ENCODE measurements at places on chromosomes 6 and 20.

DNA sequence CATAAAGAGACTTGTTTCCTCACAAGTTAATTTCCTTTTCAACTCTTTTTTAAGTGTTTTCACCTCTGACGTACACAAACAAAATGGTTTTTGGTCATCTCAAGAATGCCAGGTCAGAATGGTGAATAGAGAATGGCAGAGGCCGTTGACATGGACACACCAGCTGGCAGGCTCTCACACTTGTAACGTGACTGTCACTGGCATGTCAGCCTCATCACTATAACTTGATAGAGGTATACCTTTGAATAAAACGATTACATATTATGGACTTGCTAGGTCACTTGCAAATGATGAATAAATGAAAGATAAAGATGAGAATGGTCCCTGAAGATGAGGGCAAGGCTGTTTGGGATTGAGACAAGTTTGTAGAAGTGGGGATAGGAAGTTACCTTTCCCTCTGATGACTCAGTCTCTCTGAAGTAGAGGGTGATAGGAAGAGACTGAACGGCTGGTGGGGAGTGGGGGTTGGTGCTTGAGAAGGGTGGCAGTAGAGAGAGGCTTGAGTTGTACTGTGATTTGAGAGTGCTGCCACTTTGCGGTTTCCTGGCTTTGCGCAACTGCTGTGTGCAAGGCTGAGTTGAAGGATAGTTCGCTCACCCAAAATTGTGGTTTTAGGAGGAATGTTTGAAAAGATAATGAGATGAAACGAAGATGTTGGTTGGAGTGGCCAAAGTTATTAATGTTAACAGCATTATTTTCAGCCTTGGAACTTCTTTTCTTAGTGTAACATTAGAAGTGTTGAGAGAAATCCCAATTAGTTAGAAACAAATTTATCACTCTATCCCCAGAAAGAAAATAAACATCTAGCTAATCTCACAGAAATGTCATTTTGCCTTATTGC is 30.3 kb downstream of the TBPL1 start:
- DNase-seq, result peak; percentile 88

DNA sequence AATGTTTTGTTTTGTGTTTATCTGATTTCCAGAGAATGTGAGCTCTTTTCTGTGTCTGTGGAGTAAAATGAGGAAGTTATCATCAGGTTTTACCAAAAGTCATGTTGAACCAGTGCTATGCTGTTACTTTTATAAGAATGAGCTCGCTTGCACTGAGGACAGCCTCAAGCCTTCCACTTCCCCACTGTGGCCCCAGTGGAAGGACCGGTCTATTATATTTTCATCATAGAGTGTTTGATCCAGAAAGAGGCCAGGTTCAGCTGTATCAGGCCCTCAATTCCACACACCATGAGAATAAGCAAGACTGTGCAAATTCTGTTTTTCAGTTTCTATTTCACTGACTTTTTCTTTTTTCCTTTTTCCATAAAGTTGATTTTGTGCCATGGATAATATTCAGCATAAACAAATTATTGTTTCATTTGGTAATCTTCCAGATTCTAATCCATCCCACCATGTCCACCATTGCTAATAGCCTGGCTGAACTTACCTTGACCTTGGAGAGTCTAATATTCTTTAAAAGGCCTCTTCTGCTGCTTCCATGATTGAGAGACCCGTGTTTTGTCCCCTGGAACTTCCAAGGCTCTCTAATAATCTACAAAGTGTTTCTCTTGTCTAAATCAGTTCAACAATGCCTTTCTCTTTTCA is 286.2 kb downstream of the THBS2 start:
- peak; percentile 72 for DNase-seq

DNA sequence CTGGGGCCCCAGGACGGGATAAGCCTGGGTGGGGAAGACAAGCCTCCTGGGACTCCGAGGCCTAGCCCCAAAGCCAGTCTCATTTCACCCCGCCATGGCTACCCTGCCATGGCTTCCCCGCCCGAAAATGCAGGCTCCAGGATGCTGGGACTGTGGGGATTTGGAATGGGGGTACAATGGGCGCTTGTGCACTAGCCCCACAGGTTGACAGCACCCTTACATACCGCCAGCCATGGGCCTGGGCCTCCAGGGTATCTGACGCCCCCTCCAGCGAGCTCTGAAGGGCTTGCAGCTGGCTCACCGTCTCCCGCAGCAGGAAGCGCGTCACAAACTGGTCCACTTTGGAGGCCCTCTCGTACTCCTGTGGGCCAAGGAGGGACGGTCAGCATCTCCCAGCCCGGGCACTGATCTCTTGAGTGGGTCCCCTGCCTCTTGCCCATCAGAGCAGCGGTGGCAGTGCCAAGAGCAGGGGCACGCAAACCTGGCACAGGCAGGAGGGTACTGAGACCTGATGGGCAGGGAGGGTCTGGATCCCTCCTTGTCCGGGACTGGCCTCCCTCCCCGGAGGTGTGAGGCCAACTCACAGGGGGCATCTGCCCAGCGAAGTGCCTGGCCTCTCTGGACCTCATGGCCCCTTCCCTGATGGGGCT is 2.0 kb upstream of the C20orf144 start:
- no peak for DNase-seq

DNA sequence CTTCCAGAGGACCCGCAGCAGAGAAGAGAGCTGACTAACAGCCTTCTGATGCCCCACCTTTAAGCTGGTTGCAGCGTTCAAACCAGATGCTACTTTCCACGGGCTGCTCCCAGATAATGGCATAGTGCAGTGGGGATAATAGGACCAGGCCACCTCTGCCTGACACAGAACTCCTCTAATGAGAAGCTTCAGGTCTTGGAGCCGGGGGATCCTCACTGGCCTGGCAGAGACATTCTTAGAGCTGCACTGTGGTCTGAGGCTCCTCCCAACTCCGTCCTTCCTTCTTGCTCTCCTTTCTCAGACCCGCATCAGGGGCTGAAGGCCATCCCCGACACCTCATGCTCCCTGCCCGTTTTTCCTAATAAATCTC is 206.6 kb upstream of the MARCKS start:
- DNase-seq, result no peak

- no peak for DNase-seq
Observed at GRCh38 chr6:149694921-149695320, 23.0 kb downstream of the LATS1 start.

DNA sequence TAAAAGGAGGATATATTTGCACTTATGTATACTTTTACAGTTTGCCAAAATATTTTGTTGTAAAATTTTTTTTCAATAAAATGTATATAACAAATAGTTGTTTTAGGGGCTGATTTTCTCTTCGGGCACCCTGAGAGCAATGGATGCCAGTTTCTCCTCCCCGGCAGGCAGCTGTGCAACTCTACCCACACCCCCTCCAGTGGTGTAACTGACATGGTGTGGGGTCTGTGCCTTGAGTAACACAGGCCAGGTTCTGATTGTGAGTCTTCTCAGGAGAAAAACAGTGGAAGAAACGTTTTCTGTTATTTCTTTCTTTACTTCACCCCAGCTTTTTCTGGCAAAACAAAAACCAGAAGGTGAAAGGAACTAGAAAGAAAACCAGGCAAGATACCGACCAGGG is 6.1 kb downstream of the FOXF2 start:
- no peak for DNase-seq

DNA sequence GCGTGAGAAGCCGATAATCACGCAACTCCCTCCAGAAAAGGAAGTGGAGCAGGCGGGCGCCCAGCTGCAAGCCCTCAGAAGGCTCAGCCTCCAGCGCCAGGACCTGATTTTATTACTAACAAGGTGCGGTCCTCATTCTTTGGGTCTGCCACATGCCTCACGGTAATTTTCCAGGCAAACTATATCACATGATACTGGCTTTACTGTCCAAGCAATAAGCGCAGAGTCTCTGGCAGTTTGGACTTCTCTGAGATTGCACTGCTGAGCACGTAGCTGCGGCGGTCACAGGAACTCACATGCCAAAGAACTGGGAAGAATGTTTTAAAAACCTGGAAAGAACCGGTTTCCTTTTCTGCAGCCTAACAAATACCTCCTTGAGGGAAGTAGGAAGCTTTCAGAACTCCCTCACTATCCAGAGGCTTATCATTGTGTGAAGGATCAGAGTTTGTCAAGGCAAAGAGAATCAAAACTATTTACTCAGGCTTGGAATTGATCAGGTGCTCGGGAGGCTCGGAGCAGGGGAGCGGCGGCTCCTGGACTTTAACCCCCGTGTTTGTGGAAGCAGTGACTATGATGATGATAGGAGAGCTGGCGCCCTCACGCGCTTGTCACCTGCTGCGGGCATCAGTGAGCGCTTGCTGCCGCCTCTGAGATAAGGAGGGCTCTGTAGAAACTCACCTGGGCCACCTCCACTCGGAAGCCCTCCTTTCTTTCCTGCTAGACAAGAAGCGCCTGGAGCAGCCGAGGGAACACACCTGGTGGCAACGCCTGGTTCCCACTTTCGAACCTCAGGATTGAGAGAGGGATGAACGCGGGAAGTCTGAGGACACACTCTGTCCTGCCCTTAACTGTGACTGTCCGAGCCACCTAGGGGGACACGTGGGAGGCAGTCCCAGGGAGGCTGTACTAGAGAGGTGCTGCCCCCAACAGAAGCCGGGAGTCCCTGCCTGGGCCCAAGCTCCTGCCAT is 27.2 kb upstream of the SYNJ2 start:
- peak; percentile 44 for DNase-seq

GRCh38 chr6:7203939-7204338 is 96.2 kb downstream of the RREB1 start:
- DNase-seq, result no peak

DNA sequence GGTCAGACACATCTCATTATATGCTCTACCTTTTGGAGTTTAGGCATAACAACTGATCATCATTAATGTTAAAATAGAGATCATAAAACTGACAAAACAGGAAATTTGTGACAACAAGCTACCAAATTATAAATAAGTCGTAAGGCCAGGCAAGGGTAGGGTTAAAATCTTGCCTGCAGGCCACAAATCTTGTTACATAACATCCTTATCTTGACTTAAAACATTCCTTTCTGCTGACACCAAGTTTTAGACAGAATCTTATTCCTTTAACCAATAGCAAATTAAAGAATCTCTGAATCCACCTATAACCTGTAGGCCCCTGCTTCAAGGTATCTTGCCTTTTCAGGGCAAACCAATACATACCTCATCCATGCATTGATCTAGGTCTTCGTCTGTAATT is 32.5 kb upstream of the NKAIN2 start:
- no peak for DNase-seq

DNA sequence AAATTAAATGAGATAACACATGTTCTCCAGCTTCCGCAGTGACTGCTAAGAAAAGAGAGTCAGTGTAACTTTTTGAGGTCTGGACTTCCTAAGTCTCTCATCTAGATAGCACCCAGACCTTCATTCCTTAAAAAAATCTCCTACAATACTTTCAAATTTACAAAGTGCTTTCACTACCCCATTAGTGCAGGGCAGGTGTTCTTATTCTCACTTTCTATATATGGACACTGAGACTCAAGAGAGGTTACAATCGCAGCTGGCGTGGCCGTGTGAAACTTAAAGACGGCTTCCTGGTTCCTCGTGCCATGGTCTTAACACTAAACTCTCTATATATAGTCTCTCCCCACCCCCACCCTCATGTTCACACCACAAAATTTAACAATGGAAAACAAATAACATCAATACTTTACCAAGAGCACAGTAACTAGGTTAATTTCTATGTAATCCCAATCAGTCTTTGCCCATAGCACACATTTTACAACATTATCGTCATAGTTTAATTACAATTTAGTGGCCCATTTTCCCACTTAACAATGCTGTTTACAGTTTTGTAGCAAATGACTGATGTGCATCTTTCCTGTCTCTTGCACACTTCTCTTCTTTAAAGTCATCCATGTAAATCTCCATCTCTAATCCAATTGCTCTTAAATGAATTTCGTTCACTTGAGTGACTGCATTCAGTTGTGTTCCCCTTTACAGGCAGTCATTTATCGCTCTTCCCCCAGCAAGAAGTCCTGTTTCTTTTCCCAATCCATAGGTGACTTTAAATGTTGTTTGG is 78.8 kb upstream of the ARID1B start:
- peak; percentile 79 for DNase-seq

DNA sequence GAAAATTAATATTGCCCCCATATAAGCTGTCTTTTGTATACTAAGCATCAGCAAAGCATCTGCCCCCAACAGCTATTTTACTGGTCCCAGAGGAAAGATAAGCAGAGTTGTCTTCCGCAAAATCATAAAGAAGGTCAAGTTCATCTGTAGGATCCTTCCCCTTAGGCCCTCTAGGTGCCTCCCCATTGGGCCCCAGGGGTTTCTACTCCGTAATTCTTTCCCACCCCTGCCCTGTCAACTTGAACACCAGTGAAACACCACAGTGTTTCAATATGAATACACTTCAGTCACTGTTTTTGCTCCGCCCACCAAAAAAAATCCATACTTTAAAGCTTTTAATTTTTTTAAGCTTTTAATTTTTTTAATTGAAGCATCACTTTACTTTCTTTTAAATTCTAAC is 159.2 kb downstream of the ATXN1 start:
- no peak for DNase-seq

- DNase-seq, result no peak
Observed at GRCh38 chr6:170072246-170072645, 218.6 kb downstream of the DLL1 start.

- no peak for DNase-seq
Observed at GRCh38 chr6:112571488-112572270, 224.5 kb downstream of the RFPL4B start.
